ENCODE measurements at places on chromosomes 4 and X. TPM values are rescaled to one million over a fixed set of nuclear protein-coding genes. Genes with fewer than 3 reads are reported as not detected.

The IL21 gene
- total RNA-seq: not detected

The STPG2 gene
- 0.17 TPM for total RNA-seq

The ZCCHC18 gene
- total RNA-seq: 1.0 TPM

The LGI2 gene
- 2.5 TPM for total RNA-seq

The XK gene
- total RNA-seq: 29.5 TPM

The MAGEC3 gene
- not detected for total RNA-seq

The RIPPLY1 gene
- not detected for total RNA-seq

The PAGE1 gene
- not detected for total RNA-seq

Measured in mucosa of descending colon (tissue), 3 donors.